ENCODE measurements at places on chromosomes 2 and 18.
A peak's percentile ranks its signal among the peaks of the same experiment; 100 is the strongest.

- DNase-seq, result no peak
These were observed 113.7 kb downstream of the OSR1 start for GRCh38 chr2:19244460-19245363.

DNA sequence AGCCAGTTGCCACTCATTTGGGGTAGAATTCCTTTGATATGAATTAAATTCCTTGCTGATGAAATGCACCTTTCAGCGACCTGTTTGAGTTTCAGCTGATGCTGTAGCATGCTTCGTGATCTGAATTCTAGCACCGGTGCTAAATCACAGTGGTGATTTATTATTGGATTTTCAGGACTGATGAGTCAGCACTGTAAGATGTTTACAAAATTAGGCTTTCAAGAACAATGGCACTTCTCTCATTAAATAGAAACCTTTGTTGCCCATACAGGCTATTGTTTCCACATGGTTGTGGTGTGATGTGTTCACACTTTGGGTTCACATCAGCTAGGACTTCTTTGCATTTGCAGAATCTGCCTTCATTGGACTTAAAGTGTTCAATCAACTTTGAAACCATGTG, 687.7 kb downstream of the ARHGAP15 start:
- DNase-seq, result no peak

DNA sequence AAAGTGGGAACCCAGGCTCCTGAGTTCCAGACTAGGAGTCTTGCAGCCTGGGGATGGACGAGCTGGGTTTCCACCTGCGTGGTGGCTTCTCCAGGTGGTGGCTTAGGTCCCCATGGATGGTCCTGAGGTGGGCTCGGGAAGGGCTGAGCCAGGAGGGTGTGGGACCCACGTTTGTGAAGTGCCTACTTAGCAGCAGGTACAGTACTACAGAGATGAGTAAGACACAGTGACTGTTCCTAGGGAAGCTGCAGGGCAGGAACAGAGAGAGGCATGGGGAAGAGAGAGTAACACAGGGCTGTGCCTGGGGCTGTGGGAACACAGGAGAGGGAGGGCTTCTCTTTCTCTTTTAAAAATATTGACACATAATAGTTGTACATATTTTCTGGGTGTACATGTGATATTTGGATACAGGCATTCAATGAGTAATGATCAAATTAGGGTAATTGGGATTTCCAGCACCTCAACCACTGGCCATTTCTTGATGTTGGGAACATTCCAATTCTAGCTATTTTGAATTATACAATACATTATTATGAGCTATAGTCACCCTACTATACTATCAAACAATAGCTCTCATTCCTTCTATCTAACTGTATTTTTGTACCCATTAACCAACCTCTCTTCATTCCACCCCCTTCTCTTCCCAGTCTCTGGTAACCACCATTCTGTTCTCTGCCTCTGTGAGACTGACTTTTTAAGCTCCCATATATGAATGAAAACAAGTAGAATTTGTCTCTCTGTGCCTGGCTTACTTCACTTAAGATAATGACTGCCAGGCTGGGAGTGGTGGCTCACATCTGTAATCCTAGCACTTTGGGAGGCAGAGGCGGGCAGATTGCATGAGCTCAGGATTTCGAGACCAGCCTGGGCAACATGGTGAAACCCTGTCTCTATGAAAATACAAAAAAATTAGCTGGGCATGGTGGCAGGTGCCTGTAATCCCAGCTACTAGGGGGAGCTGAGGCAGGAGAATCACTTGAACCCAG, 15.0 kb downstream of the TOGARAM2 start:
- no peak for DNase-seq

GRCh38 chr2:228869636-228870264, 401.3 kb downstream of the PID1 start:
- DNase-seq, result no peak

- no peak for DNase-seq
These were observed 129.9 kb downstream of the TANC1 start for GRCh38 chr2:159098361-159098760.

DNA sequence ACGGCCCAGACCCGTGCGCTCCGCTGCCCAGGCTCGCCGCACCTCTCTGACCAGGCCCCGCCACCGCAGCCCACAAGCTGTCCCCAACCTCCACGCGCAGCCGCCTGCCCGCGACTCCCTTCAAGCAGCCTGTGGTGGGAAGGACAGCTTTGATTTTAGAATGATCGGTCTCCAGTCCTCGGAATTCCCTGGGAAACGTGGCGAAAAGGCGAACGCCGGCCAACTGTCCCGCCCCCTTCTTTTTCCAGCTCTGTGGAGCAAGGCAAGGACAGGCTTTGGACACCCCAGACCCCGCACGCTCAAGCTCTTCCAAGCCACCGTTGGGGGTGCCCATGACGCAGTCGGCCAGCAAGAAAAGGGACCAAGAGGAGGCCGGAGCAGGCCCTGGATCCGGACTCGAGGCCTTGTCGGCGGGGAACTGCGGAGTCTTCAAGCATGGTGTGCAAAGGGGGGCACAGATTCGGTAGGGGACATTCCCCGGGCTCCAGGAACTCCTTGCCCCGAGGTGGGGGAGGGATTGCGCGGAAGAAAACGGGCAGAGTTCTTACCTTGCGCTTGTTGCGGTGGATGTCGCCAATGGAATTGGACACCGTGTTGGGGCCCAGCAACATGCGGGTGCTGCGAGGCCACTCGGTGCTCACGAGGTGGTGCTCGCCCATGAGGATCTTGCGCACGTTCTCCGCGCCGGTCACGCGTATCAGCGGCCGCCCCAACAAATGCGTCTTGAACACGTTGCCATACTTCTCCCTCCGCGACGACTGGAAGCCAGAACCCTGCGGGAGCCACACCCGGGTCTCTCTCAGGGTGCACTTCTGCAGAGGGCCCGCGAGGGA, 4.0 kb downstream of the CYP26B1 start:
- no peak for DNase-seq

- no peak for DNase-seq
These were observed 7.4 kb downstream of the PTGR3 start for GRCh38 chr18:75201282-75202270.

DNA sequence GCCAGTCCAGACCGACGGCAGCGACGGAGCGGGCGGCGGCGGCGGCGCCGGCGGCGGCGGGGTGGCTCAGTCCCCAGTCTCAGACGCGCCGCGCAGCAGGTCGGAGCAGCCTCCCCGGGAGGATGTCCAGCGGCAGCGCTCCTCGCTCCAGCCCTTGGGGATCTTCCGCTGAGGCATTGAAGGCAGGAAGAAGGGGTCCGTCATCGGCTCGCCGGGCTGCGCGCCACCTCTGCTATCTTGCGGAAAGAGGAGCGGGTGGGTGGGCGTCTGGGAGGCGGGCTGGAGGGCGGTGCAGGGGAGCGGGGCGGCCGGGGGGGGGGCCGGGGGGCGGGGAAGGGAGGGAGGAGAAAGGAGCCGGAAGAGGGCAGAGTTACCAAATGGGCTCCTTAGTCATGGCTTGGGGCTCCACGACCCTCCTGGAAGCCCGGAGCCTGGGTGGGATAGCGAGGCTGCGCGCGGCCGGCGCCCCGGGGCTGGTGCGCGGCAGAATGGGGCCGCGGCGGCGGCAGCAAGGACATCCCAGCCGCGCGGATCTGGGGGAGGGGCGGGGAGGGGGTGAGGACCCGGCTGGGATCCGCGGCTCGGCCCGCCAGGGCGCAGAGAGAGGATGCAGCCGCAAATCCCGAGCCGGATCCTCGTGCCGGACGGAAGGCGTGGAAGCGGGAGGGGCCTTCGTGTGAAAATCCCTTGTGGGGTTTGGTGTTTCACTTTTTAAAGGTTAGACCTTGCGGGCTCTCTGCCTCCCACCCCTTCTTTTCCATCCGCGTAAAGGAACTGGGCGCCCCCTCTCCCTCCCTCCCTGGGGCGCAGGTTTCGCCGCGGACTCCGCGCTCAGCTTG, at the start of gene NETO1:
NETO1 (minus strand) TSS at position 242 of the 839 bp plus-strand sequence. CDS start 696 bp downstream, outside the sequence.
- DNase-seq, result no peak

DNA sequence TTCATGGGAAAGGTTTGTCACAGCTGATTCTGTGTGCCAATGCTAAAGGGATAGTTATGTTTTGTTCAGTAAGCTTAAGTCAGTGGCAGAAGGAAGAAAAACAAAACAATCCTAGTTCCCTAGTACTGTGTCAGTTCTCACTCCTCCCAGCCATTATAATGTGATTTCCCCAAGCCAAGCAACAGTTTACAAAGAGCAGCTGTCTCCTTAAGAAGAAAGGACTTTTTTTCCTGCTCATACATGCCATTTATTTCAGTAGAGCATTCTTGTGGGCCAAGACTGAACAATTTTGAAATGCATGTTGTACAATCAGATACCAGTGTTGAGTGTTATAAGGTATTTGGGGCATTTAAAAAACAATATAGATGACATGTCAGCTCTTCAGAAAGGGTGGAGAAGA, 52.1 kb downstream of the NEMP2 start:
- DNase-seq, result no peak

DNA sequence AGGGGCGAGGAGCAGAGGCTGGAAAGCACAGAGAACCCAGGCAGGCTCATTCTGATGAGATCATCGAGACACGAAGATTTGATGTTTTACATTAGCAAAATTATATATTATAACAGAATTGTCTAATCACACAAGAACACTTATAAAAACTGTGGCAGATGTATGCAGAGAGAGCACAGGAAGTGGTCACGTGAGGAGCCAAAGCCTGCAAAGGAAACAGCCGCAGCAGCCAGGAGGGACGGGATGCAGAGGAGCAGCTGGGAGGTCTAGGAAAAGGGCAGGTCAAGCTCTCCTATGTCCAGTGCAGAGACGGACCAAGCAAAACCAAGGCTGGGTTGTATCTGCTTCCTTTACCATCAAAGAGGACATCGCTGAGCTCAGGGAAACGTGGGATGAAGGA, 355.1 kb upstream of the MYT1L start:
- no peak for DNase-seq

GRCh38 chr2:67438337-67438736, 41.2 kb downstream of the ETAA1 start:
- DNase-seq, result no peak

DNA sequence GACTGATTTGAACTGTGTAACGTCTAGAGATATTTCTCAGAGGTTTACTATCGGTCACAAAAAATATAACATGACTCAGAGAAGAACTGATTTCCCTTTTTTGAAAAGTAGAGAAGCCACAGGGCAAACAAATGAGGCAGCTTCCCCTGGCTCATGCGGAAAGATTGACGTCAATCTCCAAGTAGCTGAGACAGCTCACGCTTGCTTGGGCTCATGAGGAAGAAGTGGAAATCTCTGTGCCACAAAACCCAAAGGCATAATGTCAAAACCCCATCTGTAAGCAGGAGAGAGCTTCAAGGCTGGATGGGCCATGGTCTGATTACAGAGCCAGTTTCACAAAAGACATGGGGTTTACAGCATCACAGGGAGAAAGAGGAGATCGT, 188.1 kb downstream of the ARL4C start:
- DNase-seq, result peak; percentile 41

DNA sequence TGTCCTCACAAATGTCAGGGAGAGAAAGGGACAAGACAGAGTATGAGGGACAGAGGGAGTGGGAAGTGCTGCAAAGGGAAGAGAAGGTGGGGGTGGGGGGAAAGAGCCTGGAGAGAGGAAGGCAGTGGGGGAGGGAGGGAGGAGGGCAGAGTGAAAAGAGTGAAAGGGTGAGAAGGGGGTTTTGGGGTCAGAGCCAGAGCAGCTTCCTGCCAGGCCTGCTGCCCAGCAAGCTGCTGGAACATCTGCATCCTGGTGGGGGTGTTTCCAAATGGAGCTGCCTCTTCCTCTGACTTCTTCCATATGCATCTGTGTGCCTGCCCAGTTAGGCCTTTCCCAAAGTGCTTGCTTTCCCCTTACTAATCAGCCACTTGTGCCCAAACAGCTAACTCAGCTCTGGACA, 94.3 kb upstream of the CELF4 start:
- DNase-seq, result no peak

GRCh38 chr18:37578886-37579513, 13.4 kb upstream of the CELF4 start:
- DNase-seq, result no peak

DNA sequence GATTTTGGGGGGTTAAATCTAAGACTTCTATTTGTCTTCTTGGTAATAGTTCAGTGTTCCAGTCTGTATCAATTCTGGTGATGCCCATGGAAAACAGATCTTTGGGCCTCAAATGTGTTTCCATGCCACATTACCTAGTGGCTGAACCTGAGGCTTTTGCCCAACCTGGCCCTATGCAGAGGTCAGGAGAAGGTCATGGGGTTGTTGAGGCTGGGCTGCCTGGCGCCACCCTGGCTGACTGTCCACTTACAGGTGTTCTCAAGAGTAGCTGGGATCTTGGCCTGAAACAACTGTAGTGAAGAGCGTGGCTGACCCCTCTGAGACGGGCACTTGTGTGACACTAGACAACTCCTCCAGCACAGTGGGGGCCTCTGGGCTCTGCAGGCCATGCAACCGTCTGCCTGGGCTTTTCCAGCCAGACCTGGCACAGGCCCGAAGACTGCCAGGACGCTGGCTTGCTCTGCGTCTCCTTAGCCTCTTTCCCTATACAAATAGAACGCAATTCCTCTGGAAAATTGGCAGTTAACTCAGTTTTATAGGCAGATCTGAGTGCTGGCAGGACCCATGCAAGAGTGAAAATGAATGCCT, 127.8 kb downstream of the TRIM43 start:
- no peak for DNase-seq

GRCh38 chr2:127671557-127672302, 3.6 kb downstream of the LIMS2 start:
- no peak for DNase-seq

DNA sequence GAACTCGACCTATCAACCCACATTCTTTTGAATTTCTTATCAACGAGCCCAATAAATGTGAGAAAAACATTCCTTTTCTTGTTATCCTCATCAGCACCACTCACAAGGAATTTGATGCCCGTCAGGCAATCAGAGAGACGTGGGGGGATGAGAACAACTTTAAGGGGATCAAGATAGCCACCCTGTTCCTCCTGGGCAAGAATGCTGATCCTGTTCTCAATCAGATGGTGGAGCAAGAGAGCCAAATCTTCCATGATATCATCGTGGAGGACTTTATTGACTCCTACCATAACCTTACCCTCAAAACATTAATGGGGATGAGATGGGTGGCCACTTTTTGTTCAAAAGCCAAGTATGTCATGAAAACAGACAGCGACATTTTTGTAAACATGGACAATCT, 378.2 kb downstream of the STK39 start:
- no peak for DNase-seq

GRCh38 chr2:129061069-129061768, 742.6 kb upstream of the HS6ST1 start:
- no peak for DNase-seq

GRCh38 chr2:224523626-224524577, 61.3 kb downstream of the CUL3 start:
- no peak for DNase-seq

- DNase-seq, result no peak
These were observed 815 bp downstream of the CEBPZ start for GRCh38 chr2:37230581-37230980.

DNA sequence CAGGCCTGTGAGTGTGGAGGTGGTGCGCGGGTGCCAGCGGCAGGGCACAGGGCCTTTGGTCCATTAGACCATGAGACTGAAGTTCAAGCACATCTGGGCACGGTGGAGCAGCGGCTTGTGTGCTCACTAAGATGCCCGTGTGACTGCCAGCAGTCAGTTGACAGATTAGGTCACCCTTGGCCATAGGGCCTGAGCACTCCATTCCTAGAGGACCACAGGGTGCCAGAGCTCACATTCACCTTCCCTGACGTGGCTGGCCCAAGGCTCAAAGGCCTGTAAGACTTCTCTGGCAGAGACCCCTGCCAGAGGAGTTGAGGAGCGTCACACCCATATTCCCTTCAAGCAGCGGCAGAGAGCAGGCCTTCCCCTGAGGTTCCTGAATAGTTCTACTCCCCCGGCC, 650 bp downstream of the LHCGR start:
- DNase-seq, result no peak

GRCh38 chr18:5513947-5514346, 29.9 kb downstream of the EPB41L3 start:
- DNase-seq, result no peak

GRCh38 chr18:79480171-79481045, 84.7 kb downstream of the NFATC1 start:
- DNase-seq, result no peak
